Lower leg skin (tissue), 4 donors: ENCODE measurements at places on chromosomes 3 and 15. TPM values are rescaled to one million over a fixed set of nuclear protein-coding genes. Genes with fewer than 3 reads are reported as not detected.

TIMP4 gene
- total RNA-seq, result 14.1 TPM

SNX33 gene
- total RNA-seq, result 24.8 TPM

STRIT1 gene
- 0.42 TPM for total RNA-seq

MUSTN1 gene
- 5.5 TPM for total RNA-seq

GREM1 gene
- 2.5 TPM for total RNA-seq
